CD8-positive, alpha-beta memory T cell (primary cell): ENCODE measurements at places on chromosomes 6 and 20. TPM values are rescaled to one million over a fixed set of nuclear protein-coding genes. Genes with fewer than 3 reads are reported as not detected.

Gene SLC32A1
- total RNA-seq, result not detected

Gene PNLDC1
- total RNA-seq, result 0.39 TPM

Gene MLN
- not detected for total RNA-seq

DNA sequence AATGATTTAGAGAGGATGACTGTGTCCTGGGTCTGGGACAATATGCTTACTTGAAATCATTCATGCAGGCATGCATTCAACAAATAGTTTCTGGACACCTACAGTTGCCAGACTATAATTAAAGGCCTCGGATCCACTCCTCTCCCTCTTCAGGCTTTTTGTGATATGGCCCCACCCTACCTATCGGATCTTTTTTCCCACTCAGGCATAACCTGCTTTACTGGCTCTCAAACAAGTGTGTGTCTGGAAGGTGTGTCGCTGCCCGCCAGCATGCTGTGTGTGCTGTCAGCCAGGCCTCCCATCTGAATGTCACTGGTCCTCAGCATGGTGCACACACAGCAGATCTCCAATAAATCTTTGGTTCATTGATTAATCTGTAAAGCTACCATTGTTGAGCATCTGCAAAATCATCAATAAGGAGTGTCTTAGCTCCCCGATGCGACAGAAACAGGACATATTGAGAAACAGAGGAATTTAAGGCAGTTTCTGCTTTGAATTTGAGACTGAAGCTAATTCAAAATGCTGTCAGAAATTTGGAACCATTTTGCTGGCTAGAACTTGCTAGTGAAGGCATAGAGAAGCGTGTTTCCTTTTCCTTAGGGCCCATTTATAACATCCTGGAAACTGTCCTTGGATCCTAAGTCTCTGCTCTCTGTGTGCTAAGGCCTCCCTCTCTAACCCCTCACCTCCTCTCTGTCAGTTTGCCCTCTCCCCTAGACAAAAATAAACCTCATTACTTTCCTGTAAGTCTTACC lies 23.5 kb upstream of the CCN6 start:
- no peaks in the 10 kb centered on the region for H3K27me3 ChIP-seq
- H3K27ac ChIP-seq, result no peak overlapping the region
- no peaks in the 10 kb centered on the region for H3K36me3 ChIP-seq
- H3K4me3 ChIP-seq, result no peak overlapping the region
- H3K4me1 ChIP-seq, result peaks cover 75% of the 10 kb centered on the region

DNA sequence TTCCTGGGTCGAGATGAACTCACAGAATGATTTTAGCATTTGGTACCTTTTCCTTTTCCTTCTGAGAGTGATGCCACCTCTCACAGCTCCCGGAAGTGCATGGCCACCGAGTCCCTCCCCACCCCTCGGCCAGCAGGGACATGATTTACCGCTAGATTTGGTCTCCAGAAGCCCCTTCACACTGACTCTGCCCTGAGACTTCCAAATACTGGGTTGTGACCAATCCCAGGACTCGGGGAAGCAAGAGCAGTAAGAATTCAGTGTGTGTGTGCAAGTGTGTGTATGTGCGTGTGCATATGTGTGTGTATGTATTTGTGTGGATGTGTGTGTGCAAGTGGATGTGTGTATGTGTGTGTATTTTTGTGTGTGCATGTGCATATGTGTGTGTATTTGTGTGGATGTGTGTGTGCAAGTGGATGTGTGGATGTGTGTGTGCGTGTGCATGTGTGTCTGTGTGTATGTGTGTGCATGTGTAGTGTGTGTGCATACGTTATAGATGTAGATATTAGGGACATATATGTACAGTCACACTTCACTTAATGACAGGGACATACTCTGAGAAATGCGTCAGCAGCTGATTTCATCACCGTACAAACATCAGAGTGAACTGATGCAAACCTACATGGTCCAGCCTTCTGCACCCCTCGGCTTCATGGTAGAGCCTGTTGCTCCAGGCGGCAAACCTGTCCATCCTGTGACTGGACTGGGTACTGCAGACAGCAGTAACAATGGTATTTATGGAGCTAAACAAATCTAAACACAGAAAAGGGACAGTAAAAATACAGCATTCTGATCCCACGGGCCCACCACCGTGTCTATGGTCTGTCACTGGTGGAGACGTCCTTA lies 374.5 kb downstream of the TAF4 start:
- H3K4me3 ChIP-seq, result no peak overlapping the region
- no peaks in the 10 kb centered on the region for H3K4me1 ChIP-seq
- no peaks in the 10 kb centered on the region for H3K27me3 ChIP-seq
- H3K27ac ChIP-seq, result no peak overlapping the region
- no peak for DNase-seq

GRCh38 chr6:112485827-112486212 lies 138.7 kb downstream of the RFPL4B start:
- no peak overlapping the region for H3K27ac ChIP-seq
- H3K27me3 ChIP-seq, result no peaks in the 10 kb centered on the region
- no peak overlapping the region for H3K4me3 ChIP-seq
- DNase-seq, result no peak

- H3K36me3 ChIP-seq, result no peaks in the 10 kb centered on the region
- no peak overlapping the region for H3K27ac ChIP-seq
- H3K4me3 ChIP-seq, result no peak overlapping the region
- peaks cover 18% of the 10 kb centered on the region for H3K27me3 ChIP-seq
- no peaks in the 10 kb centered on the region for H3K4me1 ChIP-seq
- no peak for DNase-seq
Observed at GRCh38 chr6:26743941-26744699, 84.6 kb upstream of the ZNF322 start.

DNA sequence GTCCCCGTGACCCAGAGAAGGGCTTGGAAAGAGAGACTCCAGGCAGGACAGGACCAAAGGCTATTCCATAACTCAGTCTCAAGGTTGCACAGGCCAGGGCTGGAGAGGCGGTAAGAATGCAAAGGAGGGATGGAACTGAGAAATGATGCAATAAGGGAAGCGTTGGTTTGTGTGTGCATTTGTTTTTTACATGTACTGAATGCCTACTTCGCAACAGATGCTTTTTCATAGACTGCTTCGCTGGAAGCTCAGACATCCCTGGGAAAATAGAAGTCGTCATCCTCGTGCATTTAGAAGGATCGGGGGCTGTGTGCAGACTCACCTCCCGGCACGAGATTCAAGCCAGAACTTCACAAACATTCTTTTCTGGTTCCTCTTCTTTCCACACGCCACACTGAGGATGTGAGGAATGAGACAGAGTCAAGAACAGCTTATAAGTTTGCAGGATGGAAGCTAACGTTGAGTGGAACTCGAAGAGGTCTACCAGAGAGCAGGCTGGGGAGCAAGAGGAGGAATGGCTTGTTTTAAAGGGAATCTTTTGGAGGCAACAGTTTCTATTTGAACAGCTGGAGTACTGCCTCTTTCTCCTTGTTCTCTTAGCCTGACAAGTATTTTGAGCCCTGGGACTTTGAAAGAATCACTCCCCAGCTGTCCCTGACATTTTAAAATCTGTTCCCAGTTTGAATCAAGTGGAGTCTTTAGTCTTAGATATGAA lies 19.3 kb upstream of the LY86 start:
- no peaks in the 10 kb centered on the region for H3K36me3 ChIP-seq
- H3K27me3 ChIP-seq, result no peaks in the 10 kb centered on the region
- H3K27ac ChIP-seq, result no peak overlapping the region
- DNase-seq, result no peak
- H3K4me3 ChIP-seq, result no peak overlapping the region

DNA sequence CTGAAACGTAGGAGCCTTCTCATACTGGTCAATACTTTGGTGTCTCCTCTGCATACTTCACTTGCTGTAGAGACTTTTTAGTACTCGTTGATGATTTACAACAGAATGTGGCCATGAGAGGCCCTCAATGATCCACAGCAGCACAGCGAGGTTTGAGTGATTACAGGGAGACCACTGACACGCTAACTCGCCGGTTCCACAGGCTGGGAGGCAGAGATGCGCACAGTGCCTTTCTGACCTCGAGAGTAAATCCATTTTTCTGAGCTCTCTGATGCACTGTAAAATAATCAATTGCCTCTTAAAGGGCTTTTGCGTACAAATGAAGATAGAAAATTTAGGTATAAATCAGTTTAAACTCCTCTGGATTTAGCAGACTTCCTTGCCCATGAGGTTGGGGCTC lies 56.2 kb upstream of the TBC1D7 start:
- H3K27ac ChIP-seq, result no peak overlapping the region
- H3K36me3 ChIP-seq, result no peaks in the 10 kb centered on the region
- H3K4me1 ChIP-seq, result peaks cover 6% of the 10 kb centered on the region
